ENCODE measurements at places on chromosomes 1 and 21.

DNA sequence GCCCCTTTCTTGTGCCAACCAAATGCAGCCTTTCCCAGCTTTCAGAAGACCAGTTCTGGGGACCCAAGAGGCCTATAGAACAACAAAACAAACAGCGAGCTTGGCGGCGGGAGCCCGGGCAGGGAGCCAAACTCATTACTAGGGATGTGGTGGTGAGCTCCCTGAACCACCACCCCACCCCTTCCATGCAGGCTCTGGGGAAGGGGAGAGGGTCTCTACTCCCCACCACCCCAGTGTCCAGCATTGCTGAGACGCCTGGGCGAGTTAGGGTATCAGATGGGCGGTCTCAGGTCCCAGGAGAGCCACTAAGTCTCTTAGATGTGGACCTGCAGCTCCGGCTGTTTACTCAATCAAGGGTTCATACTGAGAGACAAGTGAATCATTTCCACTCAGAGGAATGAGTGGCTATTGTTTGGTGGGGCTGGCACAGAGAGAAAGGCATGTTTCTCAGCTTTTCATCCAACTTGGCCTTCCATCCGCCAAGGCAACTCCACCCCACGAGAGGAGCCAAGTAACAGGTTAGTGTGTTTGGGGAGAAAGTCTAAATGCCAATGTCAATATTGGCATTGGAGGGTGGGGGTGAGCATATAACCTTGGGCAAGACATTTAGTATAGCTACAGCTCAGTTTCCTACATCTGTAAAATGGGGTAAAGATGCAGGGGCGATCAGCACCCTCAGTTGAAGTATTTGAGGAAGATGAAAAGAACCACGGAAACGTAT is 40.9 kb downstream of the PLXNA2 start:
- DNase-seq = no peak

GRCh38 chr1:39657402-39657801 is 14.5 kb downstream of the NT5C1A start:
- no peak for DNase-seq

DNA sequence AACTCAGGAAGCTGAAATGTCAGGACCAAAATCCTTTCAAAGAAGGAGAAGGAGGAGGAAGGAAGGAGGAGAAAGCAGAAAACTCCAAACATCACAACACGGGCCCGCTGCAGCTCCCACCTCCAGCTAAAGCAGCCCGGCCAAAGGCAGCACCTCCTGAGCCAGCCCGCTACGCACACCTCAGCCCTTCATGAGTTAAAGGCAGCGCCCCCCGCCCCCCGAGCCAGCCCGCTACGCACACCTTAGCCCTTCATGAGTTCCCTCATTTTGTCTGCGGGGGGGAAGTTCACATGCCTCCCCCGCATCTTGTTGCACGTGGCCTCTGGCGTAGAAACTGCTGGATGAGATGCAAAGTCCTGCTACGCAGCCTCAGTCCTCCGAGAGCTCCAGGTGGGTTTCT is 90.7 kb upstream of the ARHGEF16 start:
- no peak for DNase-seq

DNA sequence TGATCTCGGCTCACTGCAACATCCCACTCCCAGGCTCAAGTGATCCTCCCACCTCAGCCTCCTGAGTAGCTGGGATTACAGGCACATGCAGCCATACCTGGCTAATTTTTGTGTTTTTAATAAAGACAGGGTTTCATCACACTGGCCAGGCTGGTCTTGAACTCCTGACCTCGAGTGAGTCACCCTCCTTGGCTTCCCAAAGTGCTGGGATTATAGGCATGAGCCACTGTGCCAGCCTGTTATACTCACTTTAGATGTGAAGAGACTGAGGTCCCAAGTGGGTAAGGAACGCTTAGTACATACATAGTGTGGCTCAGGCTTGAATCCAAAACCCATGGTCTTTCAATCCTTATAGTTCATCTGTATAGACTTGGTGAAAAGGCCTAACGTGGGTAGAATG is 63.7 kb upstream of the EPS8L3 start:
- DNase-seq = no peak

- no peak for DNase-seq
Measured at GRCh38 chr1:113247355-113247754, 143.0 kb upstream of the MAGI3 start.

DNA sequence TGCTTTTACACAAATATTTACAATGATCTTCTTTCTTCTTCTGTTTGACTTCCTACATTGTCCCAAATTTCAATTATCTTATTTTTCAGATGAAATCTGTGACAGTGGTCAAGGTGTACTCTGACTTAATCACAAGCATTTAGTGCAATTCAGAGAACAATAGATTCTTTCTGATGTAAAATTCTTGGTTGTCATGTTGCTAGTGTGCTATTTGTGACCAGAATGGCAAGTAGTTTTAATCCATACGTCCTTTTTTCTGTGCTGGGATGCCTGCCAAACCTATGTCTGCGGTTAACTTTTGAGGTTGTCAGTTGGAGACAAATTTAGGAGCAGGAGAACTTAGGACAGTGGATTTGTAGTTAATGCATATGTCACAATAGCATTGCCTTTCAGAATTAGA is 31.0 kb downstream of the NCAM2 start:
- no peak for DNase-seq

- no peak for DNase-seq
Measured at GRCh38 chr1:212504171-212504803, 71.6 kb downstream of the NENF start.

DNA sequence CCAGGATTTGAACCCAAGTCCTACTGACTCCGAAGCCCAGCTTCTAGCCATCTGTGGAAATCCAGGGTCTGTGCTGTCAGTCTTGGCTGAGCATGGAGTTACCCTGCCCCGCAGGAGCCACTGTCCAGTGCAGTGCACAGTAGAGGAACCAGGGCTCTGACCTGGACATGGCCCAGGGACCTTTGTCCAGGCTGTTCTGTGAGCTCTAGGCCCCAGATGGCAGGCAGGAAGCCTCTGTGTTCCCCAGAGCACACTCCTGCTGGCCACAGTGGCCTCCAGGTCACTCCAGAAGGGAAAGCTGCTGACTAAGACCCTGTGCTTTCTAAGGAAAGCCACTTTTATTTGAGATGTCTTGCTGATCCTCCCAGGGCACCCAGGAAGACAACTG is 13.8 kb downstream of the S100A7A start:
- DNase-seq = no peak

DNA sequence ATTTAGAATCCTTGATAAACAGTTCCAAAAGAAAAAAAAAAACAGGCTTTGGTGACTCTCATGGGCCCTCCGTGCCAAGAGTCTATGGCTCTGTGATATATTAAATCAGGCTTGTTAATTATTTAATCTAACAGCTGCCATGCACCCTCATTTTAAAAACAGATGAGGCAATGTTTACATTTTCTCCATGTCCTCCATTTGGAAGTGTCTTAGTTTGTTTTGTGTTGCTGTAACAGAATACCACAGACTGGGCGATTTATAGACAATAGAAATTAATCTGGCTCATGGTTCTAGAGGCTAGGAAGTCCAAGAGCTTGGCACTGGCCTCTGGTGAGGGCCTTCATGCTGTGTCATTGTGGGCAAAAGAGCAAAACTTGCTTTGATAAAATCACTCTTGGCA is 58.0 kb downstream of the B3GALT5 start:
- no peak for DNase-seq
